Stimulated activated CD8-positive, alpha-beta memory T cell treated with anti-CD3 and anti-CD28 coated beads, Interleukin-4, amount 100 ng/mL, for 4 hours (primary cell): ENCODE measurements at places on chromosomes 6 and 20.

- DNase-seq, result no peak
These were observed 2.3 kb upstream of the DLK2 start for GRCh38 chr6:43457643-43458042.

- DNase-seq, result no peak
These were observed 76.0 kb upstream of the CD93 start for GRCh38 chr20:23161968-23162696.

DNA sequence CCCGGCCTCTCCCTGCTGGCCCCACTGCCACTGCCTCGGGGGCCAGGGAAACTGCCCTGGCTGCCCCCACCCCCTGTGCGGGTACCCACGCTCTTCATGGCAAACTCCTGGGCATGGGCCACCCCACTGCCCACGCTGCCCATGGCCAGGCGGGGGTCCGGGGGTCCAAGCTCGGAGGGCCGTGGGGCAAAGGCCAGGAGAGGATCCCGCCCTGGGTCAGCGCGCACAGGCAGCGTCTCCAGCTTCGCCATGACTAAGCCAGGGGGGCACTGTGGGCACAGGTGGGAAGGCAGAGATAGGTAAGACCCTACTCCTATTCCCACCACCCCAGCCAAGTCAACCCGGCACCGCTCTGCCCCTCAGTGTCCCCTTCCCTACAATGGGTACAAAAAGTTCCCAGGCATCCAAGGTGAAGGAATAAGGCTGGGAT, 6.4 kb downstream of the LZTS3 start:
- no peak for DNase-seq

GRCh38 chr20:11814267-11814666, 103.4 kb upstream of the BTBD3 start:
- no peak for DNase-seq

- no peak for DNase-seq
These were observed 36.6 kb downstream of the MTRES1 start for GRCh38 chr6:107064579-107065065.

DNA sequence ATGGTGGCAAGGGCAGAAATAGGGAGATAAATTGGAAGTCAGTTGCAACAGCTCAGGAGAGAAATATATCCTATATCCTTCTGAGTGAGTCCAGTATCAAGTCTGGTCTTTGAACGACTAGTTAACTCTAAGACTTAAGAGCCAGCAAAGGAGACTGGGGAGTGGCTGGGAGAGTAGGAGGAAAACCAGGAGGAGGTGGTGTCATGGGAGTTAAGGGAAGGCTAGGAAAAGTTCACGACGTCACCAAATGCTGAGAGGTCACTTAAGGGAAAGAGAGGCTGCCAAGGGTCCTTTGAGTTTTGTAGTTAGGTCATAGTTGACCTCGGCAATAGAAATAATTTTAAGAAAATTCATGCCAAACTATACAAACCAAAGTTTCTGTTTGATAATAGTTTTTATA, 25.1 kb downstream of the ACOT13 start:
- DNase-seq, result no peak

DNA sequence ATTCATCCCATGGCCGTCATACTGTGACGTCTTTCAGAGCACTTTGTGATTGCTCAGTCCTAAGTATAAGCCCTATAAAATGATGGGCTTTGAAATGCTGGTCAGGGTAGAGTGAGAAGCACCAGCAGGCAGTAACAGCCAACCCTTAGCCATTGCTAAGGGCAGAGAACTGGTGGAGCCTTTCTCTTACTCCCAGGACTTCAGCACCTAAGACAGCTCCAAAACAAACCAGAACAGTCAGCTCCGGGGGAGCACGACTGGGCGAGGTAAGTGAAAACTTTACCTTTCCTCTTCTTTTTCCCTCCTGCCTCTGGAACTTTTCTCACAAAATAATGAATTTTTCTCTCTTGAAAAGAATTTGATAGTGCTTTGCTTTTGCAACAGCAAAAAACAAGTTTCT, at the start of gene VIP:
TSS of gene VIP (plus strand) at position 104 of the 400 bp plus-strand sequence. CDS start 1,381 bp downstream, outside the sequence.
- DNase-seq, result no peak

- DNase-seq, result no peak
These were observed 45.4 kb downstream of the MYB start for GRCh38 chr6:135226537-135226936.

DNA sequence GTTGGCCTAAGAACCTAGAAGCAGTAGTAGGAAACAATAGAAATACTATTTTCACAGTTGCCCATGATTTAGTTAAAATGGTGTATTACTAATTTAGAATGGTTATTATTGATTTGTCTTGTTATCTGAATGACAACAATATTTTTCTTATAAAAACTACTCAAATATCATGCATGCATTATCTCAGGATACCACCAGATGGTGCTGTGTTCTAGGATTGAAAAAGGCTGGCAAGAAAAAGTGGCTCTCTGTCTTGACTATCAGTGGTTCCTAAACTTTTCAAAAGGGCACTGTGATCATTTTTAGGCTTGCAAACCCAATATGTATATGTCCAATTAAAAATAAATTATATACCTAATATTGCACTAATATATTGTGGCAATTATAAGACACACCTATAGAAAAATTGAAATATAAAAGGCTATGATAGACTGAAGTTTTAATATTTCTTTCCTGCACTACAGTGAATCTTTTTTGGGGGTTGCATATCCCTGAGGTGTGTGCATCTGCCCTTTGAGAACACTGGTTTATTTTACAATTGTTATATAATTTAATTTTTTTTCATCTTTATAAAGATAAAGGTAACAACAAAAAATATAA, 131.7 kb upstream of the MLIP start:
- no peak for DNase-seq

DNA sequence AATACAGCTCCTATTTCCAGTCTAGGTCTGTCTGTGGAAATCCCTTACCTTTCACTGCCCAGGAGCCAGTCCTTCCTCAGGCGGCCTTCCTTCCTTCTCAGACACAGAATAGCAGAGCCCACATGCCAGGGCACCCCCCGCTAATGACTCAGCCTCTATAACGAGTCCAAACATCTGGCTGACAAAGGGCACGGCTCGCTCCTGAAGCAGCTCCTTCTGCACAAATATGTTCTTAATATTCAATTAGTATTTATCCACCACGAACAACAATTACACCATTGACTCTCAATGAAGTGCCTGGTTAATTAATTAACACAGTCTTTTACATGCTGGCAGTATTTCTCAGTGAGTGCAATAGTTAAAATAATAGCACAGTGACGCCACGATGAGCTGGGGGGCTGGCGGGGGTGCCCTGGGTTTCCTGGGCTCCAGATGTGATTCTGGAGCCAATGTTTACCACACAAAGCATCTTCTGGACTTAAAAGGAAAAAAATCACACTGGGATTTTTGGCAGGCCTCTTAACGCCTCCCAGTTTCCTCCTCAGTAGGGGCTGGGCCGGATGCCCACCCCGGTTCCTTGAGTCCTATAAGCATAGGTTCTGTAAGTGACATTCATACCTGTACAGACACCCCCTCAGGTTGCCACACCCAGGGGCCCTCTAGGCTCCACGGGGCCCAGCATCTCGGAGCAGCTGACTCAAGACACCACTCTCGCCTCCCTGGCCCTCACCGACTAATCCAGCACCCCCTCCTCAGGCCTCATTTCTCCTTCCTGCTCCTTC, 158.6 kb upstream of the MLN start:
- no peak for DNase-seq

DNA sequence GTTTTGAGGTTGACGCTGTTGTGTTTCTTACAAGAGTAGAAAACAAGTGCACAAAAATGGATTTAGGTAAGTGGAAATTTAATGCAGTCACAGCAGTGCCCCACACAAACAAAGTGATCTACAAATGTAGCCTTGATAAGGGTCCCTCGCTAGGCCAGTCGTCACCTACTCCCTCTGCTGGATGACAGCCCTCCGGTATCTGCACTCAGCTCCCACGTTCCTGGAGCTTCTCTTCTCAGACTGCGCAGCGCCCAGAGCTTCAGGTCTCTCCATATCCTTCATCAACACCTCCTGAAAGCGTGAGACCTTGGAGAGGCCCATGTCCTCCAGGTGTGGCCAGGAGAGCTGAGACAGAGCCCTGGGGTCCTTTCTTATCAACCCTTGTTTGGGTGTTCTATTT, 58.3 kb upstream of the MAP3K4 start:
- no peak for DNase-seq

GRCh38 chr6:52976591-52977035, 18.5 kb downstream of the GSTA4 start:
- no peak for DNase-seq

GRCh38 chr6:22956029-22956681, 386.8 kb downstream of the HDGFL1 start:
- DNase-seq, result no peak

DNA sequence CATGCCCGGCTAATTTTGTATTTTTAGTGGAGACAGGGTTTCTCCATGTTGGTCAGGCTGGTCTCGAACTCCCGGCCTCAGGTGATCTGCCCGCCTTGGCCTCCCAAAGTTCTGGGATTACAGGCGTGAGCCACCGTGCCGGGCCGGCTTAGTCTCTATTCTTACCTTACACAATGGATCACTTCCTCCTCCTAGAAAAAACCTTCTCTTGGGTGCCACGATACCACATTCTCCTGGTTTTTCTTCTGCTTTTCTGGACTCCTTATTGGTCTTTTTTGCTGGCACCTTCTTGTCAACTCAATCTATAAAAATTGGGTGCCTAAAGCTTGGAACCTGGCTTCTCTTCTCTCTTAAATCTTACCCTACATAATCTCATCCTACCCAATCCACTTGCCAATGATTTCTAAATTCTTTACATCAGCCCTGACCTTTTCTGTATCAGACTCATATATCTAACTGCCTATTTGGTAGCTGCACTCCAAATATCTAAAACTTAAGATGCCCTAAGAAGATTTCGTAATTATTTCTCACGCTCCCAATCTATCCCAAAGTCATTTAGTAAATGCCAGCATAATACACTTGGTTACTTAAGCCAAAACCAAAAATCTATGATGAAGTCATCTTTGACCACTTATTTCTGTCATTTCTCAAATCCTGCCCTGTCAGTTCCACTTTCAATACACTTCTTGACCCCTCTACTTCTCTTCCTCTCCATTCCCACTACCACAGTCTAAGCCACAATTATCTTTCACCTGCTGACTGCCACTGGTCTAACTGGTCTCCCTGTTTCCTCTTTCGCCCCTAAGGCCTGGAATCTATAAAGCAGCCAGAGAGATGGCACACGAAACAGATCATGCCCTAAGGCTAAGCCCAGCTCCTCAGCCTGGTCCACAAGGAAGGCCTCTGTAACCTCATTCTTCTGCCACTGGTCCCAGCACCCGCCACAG, 43.2 kb downstream of the ELMO2 start:
- no peak for DNase-seq

DNA sequence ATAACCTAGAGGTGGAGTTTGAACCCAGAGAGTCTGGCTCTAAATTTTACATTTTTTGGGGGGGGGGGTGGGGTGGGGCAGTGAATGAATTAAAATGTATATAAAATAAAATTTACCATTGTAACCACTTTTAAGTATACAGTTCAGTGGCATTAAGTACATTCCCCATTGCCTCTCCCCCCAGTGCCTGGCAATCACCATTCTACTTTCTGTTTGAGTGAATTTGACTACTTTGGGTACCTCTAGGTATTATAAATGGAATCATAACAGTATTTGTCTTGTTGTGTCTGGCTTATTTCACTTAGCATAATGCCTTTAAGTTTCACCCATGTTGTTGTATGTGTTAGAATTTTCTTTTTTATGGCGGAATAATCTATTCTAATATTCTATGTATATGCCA, 2.7 kb downstream of the FAM110A start:
- DNase-seq, result no peak

DNA sequence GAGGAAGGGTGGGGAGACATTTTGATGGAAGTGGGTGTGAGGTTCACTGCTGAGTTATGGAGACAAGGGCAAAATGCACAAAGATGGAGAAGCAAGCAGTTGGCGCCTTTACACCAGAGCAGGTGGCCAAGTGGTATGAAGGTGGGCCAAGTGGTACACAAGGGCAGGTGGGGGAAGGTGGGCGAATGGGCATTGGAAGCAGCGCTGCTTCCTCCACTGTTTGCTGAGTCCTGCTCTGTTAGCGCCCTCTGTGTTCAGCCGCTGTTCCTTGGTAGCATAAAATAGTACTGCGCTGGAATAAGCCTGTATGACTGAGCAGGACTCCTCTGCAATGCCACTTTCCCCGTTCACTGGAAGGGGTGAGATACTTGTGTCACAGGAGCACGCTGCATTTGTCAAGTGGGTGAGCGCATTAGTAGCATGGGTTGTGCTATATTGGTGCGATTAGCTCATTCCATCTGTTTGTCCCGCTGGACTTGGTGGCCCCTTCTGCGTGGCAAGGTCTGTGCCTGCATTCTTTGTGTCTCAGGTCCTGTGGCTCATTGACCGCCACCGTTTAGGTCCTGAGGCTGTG, 116.4 kb downstream of the TOX2 start:
- no peak for DNase-seq

- no peak for DNase-seq
These were observed 24.7 kb downstream of the TRAF3IP2 start for GRCh38 chr6:111580826-111581505.

DNA sequence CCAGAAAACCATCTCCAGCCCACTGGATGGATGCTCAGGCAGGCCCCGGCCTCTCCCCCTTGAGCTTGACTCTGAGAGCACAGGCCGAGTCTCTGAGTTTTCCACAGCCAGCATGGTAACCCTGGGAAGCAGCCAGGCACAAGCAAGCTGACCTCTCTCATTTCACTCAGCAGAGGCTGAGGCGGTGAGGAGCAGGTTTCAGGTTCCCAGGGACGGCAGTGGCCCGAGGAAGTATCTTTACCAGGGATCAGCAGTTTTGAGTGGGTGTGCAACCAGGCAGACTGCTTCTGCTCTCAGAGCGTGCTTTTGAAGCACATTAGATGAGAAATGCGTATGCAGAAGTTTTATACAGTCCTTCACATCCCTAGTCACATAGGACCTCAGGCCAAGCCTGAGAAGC, 12.6 kb downstream of the HCK start:
- no peak for DNase-seq

GRCh38 chr6:125379174-125379573, 77.4 kb upstream of the HDDC2 start:
- no peak for DNase-seq

- no peak for DNase-seq
These were observed 98.3 kb downstream of the ELOVL5 start for GRCh38 chr6:53250176-53251032.

- DNase-seq, result no peak
These were observed 130.6 kb upstream of the INSM1 start for GRCh38 chr20:20237093-20237959.

DNA sequence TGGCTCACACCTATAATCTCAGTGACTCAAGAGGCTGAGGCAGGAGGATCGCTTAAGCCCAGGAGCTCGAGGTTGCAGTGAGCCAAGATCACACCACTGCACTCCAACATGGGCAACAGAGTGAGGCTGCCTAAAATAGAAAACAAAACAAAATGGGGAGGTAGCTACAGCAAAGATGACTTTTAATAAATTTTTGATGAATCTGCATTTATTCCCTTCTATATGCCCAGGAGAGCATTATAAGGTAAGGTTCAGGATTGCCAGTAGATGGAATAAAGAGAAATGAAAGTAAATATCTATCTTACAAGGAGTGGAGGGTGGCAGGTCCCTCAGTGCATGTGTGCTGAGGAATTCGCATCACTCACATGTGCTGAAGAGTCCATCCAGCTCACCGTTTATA, 24.2 kb downstream of the UNC5CL start:
- DNase-seq, result no peak

- no peak for DNase-seq
These were observed 64.3 kb downstream of the ISM1 start for GRCh38 chr20:13285408-13285807.

GRCh38 chr6:36823421-36824096, 15.7 kb downstream of the CPNE5 start:
- no peak for DNase-seq

GRCh38 chr6:75098709-75099108, 107.1 kb downstream of the COL12A1 start:
- DNase-seq, result no peak
